Iris pigment epithelial cell (primary cell): ENCODE measurements at places on chromosomes 11 and 22.

GRCh38 chr11:110527146-110527545 lies 97.4 kb downstream of the FDX1 start:
- peak; percentile 48 for DNase-seq

DNA sequence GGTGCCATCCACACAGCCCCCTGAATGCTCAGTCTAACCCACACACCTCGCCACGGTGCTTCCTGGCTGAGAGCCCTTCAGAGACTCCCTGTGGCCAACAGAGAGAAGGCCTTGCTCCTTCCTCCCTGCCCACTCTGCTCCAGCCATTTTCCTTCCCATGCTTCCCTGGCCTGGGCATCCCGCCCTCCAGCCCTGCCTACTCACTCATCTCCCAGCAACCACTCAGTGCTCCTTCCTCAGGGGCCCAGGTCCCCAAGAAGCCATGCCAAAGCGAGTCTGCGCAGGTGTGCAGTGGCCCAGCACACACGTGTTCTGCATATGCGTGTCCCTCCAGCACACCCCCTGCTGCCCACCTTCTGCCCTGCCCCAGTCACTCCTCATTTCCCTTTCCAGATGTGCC lies 56.4 kb downstream of the NECTIN1 start:
- DNase-seq, result no peak

GRCh38 chr11:10304495-10305261 lies at the start of gene ADM:
ADM (plus strand) TSS chr11:10305073; CDS start chr11:10305701, 628 bp downstream.
- peak; percentile 92 for DNase-seq

GRCh38 chr22:22816766-22817410 lies 70.7 kb upstream of the IGLL5 start:
- no peak for DNase-seq

- DNase-seq, result no peak
Observed at GRCh38 chr11:76760236-76760635, 22.9 kb upstream of the TSKU start.

DNA sequence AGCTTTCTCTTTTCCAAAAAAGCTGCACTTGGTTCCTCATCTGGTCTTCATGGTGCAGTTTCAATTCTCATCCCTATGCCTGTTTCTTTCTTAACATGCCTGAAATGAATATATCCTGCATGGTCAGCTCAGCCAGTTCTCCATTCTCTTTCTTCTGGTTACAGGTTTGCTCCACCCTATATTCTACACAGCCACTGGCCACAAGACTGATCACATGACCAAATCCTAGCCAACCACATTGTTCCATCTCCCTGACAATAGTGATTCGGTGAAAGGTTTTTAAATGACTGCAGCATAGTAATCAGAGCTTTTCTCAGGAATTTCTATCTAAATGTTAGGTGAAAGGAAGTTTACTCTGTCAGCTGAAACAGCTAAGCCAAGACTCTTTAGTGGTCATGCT lies 891.4 kb downstream of the METTL15 start:
- DNase-seq, result no peak

GRCh38 chr11:102225689-102226568 lies 91.4 kb upstream of the BIRC3 start:
- peak; percentile 97 for DNase-seq

- DNase-seq, result no peak
Observed at GRCh38 chr22:43276321-43276720, 66.9 kb downstream of the SCUBE1 start.

GRCh38 chr22:36362932-36363331 lies 24.8 kb downstream of the MYH9 start:
- DNase-seq, result no peak

DNA sequence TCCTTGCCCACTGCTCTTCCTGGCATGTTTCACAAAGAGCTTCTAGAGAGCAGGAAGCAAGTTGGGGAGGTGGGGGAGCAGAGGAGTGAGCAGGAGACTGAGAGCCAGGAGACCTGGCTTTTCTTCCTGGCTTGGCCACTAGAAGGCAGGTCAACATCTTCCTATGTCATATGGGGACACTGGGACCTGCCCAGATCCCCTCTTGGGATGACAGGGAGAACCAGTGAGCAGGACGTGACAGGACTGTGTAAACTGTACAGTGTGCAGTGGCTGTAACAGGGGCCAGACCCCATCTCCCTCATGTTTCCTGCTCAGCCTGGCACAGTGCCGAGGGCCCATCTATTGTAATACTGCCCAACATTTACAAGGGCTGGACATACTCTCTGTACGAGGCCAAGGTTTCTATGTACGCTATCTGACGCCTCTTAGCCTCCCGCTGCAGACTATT lies 29.4 kb downstream of the GDPD5 start:
- DNase-seq, result no peak

DNA sequence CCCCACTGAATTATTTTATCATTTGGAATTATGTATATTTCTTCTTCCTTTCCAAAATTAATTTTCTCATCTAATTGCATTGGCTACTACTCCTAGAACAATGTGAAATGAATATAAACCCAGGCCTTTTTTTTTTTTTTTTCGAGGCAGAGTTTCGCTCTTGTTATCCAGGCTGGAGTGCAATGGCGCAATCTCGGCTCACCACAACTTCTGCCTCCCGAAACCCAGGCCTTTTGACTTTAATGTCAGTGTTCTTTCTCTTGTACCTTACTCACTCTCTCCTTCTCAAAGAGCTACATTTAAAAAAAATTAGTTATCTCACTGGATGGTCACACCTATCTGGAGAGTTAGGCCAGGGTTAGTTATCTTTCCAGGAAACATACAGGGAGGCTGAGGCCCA lies 35.3 kb upstream of the LRRC32 start:
- DNase-seq, result no peak

- DNase-seq, result no peak
Observed at GRCh38 chr22:23551385-23551784, 28.7 kb downstream of the IGLL1 start.

DNA sequence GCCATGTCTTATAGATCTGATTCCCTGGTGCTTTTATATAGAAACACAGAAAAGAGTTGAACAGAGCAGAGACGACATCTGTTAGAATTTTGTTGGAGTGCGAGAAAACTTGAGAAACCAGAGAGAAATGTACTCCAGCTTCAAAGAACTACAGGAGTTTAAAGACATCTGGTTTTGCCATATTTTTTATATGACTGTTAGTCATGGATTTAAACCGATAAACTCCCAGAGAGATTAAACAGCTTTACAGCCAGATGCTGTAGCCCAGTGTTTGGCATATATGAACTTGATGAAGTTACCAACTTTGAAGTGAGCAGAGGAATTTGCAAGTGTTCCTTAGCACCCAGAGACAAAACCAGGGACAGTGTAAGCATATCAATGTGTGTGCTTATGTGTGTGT lies 1083.1 kb downstream of the LRRC4C start:
- DNase-seq, result no peak

DNA sequence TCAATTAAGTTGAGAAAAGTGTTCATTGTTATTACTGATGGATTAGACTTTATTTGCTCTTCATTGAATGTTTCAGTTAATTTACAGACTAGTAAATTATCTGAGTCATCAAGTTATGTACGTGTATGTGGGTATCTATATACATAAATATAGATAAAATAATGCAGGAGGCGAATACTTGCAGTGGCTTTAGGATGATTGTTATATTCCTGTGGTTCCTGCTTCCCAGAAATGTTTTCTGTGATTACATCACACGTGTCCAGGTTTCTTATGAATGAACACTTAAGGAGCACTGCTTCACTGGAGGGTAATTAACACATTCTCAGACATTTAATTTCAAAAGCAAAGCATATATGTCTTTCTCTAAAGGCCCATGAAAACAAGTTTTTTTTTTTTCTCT lies 28.4 kb downstream of the YAP1 start:
- peak; percentile 74 for DNase-seq

GRCh38 chr22:35203583-35203982 lies 53.7 kb upstream of the HMGXB4 start:
- DNase-seq, result no peak

DNA sequence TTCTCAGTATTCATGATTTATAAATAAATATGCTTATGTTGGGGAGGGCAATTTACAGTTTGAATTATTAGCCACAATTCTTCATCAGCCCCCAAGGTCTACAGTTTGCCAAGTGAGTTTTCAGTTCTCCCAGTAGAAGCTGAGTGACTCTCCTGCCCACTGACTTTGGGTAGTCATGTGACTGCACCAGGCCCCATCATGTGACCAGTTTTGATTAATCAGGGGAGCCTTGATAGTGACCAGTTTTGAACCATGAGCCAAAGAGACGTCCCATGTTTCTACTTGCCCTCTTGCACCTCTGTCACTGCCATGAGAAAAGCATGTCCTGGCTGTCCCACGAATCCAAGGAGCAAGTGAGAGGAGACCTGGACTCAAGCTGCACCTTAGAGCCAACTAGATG lies 32.5 kb downstream of the SYN3 start:
- no peak for DNase-seq

- no peak for DNase-seq
Observed at GRCh38 chr11:3916962-3917361, 61.5 kb downstream of the STIM1 start.

- no peak for DNase-seq
Observed at GRCh38 chr11:16365581-16366228, 9.4 kb upstream of the SOX6 start.

GRCh38 chr22:41902932-41903421 lies 11.9 kb downstream of the SHISA8 start:
- DNase-seq, result no peak

- no peak for DNase-seq
Observed at GRCh38 chr11:34363363-34364084, 5.7 kb upstream of the ABTB2 start.

GRCh38 chr22:21590809-21591641 lies 23.5 kb downstream of the UBE2L3 start:
- DNase-seq, result no peak

GRCh38 chr11:96012086-96012824 lies 88.3 kb upstream of the MTMR2 start:
- DNase-seq, result peak; percentile 86

- peak; percentile 20 for DNase-seq
Observed at GRCh38 chr22:46900549-46900948, 138.1 kb downstream of the TBC1D22A start.

DNA sequence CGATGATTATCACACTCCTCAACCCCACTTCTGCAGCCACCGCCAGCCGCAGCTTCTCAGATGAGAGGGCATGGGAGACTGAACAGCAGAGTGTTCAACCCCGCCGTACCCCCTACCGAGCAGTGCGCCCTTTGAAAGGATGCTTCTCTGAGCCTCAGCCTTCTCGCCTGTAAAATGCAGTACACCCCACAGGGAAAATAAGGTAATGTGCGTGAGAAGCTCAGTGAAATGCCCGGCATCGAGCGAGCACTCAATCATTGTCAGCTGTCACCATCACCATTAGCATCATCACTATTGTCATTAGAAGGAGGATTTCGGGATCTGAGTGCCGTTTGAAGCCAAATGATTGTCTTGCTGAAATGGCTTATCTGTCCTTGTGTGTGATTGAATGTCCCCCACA lies 13.6 kb downstream of the TRIM29 start:
- DNase-seq, result no peak

DNA sequence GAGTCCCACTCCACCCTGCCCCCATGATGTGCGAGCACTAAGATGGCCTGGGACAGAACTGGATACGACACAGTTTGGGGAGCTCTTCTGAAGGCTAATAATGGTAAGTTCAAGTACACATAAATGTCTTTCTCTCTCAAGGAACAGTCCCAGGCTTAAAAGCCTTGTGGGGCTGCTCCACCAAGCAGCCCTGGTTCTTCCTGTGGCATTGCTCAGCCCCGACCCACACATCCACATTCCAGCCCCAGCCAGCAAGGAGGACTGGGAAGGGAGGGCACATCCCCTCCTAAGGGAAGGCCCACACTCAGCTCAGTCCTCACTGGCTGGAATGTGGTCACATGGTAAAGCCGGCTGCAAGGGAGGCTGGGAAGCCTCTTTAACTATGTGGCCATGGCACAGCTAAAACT lies 13.3 kb upstream of the MB start:
- peak; percentile 33 for DNase-seq
